Endodermal cell (in vitro differentiated cells): ENCODE measurements at places on chromosomes 1 and 21.

DNA sequence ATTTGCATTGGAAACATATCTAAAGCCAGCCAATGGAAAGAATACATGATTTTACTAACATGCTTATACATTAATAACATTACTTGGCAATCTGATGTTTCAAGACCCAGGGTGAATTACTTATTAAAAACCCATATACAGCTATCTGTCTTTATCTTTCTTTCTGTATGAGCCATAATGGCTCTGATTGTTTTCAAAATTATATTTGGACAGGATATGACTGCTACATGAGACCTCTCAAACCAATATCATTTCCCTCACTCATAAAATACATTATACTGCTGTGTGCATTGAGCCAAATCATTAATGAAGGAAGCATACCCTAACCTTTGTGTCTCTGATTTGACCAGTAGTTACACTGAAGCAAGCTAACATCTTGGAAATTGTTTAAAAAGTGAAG is 205.9 kb upstream of the DPYD start:
- DNase-seq: no peak

- DNase-seq: peak; percentile 48
Observed at GRCh38 chr1:196649990-196650389, 1.9 kb upstream of the CFH start.

GRCh38 chr1:67214420-67215174 is 48.3 kb downstream of the IL23R start:
- peak; percentile 66 for DNase-seq

DNA sequence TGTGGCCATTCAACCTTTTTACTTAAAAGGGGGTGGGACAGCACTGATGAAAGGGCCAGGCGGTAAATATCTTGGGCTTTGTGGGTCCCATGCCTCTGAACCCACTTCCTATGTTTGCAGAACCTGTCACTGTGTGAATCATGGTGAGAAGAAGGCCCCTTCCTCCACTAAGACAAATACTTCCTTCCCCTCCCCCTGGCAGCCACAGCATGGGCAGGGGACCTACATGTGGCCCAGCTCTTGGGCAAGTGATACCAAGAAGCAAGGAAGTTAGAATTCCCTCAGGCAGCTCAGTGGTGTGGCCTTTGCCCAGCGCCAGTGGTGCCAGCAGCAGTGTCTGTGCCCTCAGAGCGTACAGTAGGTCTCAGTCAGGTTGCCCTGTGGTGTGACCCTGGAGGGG is 168.6 kb downstream of the TRIM33 start:
- no peak for DNase-seq
